Fibroblast of the aortic adventitia (primary cell): ENCODE measurements at places on chromosomes 1 and 21. TPM values are rescaled to one million over a fixed set of nuclear protein-coding genes. Genes with fewer than 3 reads are reported as not detected.

DNA sequence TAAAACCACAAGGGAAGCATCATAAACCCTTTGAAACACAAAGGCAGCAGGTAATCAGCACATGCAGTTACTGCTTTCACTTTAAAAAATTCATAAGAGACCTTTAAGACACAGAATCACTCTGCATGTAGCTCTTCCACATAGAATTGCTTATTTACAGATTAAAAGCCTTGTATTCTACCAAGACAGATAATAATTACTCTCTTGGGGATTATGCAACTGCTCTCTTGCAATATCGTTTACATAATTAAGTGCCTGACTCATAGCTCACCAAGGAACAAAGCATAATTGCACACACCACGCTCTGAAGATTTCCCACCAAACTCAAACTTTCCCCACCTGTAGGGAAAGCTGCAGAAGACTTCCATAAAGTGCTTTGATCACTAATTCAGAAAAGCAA is 87.9 kb downstream of the VAV3 start:
- peak; percentile 60 for DNase-seq

The OLIG2 gene
- not detected in 2 replicates for total RNA-seq

DNA sequence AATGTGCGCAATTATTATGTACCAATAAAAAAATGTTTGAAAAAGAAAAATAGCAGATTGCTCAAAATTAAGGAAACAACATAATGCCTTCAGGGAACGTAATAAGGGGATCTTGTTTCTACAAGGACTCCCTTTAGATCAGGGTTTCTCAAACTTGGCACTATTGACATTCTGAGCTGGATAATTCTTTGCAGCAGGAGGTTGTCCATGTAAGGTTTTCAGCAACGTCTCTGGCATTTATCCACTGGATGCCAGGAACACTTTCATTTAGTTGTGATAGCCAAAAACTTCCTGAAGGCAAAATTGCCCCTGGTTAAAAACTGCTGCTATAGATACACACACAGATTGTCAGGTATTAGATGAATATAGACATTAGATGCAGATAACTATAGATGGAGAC is 666.7 kb upstream of the ADAMTS5 start:
- DNase-seq, result peak; percentile 26

The HES4 gene
- total RNA-seq, result 0.36 and 0.82 TPM in 2 replicates

The KRTAP7-1 gene
- not detected in 2 replicates for total RNA-seq

DNA sequence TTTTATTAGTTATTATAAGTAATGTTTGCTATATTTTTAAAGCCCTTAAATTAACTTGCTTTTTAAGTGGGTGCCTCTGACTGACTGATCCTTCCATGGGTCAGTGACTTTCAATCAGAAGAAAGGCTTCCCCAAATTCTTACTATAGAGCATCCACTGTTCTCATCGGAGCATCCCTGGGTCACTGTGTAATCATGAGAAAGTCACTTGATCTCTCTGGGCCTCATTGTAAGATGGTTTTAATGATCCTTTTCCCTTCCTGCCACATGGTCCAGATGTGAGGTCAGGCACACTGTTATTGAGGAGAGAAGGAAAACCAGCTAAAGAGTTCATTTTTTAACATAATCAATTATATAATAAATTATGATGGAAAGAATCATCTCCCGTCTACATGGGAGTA is 11.0 kb upstream of the NBL1 start:
- no peak for DNase-seq

The CYP2J2 gene
- total RNA-seq, result 0.09 TPM in 1 of 2 replicates, not detected in the other

The MUTYH gene
- total RNA-seq, result 7.7 and 16.8 TPM in 2 replicates

DNA sequence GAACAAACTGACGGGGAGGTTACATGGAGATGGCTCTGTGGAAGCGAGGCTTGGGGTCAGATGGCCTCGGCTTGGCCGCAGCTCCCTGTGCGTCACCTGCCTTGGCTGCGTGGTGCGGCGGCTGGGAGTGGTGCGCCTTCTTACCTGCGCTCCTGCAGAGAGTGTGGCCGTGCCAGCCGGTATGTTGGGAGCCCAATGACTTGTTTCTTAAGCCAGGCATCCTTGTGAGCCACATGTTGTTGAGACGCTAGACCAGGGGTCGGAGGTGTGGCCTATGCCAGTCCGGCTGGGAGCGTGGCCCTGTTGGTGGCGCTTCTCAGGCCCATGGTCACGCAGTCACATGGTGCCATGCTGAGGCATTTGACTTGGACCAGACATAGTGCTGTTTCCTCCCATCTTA is 10.5 kb downstream of the SLX9 start:
- DNase-seq, result no peak

The GPX7 gene
- 10.8 and 31.0 TPM in 2 replicates for total RNA-seq

The SERPINC1 gene
- not detected in 2 replicates for total RNA-seq

The TIAM1 gene
- total RNA-seq, result 7.8 and 15.1 TPM in 2 replicates

DNA sequence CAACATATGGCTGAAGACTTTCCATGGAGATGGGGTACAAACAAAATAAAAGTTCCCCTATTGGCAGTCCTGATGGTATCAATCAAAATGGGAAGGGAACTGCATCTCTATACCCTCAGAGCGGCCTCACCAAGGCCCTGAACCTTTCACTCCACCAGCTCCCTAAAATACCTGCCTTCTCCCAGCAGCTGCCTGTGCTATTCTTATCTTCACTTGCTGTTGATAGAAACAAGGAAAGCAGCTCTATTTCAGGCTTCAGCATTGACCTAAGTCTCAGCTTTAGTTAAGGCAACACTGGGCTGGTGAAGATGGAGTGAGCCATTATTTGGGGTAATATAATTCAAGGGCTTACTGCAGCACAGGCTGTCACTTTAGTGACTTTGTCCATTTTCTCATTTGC is 21.7 kb upstream of the PIGC start:
- no peak for DNase-seq

The C1orf141 gene
- total RNA-seq, result 0.65 TPM in 1 of 2 replicates, not detected in the other

The NCMAP gene
- total RNA-seq, result not detected in 2 replicates

GRCh38 chr1:2542246-2542915 is 12.3 kb upstream of the HES5 start:
- no peak for DNase-seq

GRCh38 chr1:15077384-15077783 is 76.2 kb upstream of the TMEM51 start:
- no peak for DNase-seq

GRCh38 chr1:54370287-54370989 is 35.8 kb downstream of the SSBP3 start:
- DNase-seq, result no peak

GRCh38 chr1:175405766-175406165 is 213.2 kb upstream of the KIAA0040 start:
- no peak for DNase-seq

DNA sequence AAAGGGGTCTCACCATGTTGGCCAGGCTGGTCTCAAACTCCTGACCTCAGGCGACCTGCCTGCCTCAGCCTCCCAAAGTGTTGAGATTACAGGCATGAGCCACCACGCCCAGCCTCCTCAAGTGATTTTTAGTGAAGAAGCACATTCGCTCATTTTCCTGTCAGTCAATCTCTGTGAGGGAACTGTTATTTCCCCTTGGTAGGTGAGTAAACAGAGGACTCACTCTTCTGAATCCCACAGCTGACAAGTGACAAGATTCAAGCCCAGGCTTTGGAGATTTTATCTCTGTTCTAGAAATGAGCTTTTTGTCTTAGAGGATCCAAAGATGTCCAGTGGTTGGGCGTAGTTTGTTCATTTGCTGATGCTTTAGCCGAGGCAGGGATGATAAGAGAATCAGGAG is 43.9 kb upstream of the TACSTD2 start:
- no peak for DNase-seq

The EFCAB14 gene
- 35.7 and 70.3 TPM in 2 replicates for total RNA-seq

DNA sequence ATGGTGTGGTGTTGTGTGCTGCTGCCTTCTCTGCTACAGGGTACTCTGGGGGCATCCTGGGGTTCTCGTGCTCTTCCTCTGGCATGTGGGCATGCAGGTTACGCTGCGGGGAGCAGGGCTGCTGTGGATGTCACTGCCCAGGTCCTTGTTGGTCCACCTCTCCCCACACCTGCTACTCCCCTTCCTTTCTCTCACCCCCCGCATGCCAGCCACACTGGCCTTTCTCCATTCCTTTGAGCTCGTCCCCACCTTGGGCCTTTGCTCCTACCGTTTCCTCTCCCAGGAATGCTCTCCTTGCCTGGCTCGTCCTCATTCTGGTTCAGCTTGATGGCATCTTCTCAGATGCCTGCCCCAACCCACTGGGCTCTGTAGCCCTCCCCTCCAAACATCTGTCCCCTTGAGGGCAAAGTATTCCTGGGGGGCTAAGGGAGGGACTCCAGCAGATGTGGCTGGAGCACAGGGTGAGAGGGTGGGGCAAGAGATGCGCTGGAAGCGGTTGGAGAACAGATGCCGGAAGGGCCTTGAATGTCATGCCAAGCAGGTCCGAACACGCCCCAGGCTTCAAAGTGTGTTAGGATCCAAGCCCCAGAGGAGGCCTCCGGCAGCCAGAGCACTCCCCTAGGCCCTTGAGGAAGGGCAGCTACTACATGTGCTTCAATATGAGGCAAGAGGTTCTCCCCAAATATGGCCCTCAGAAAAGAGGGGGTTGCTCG is 23.4 kb downstream of the DMRTB1 start:
- no peak for DNase-seq

DNA sequence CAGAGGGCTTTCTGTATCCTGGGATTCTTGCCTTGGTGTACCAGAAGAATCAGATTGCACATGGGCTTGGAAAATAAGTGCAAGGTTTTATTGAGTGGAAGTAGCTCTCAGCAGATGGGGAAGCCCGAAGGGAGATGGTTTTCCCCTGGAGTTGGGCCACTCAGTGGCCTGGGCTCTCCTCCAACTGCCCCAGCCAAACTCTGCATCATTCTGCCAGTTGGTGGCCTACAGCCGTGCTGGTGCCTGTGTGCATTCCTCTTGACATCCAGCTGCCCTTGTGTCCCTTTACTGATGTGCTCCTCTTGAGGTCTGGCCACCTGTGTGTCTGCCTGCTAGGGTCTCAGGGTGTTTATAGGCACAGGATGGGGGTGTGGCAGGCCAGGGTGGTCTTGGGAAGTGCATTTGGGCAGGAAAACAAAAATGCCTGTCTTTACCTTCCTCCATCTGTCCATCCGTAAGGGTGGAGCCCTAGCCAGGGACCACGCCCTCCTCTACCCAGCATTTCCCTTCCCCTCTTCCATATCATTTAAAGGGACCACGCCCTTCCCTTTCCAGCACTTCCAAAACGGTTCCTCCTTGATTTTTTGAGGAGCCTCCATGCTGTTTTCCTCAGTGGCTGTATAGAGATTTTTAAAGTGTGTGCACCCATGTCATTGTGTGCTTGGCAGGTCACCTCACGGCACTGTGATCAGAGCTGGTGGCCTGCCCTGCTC is 18.9 kb downstream of the SNAP47 start:
- peak; percentile 75 for DNase-seq

- no peak for DNase-seq
Measured at GRCh38 chr1:88519156-88519555, 164.9 kb upstream of the PKN2 start.

DNA sequence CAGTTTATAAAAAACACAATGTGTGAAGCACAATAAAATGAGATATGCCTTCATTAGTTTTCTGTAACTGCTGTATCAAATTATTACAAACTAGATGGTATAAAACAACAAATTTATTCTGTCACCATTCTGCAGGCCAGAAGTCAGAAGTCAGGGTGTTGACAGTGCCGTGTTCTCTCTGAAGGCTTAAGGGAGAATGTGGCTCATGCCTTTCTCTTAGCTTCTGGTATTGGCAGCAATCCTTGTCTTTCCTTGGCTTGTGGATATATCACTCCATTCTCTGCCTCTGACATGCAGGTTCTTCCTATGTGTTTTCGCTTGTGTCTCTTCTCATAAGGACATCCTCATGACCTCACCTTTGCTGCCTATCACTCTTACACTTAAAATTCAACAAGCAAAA is 10.1 kb downstream of the NEK7 start:
- DNase-seq, result no peak

- no peak for DNase-seq
Measured at GRCh38 chr1:244988521-244988920, 124.2 kb upstream of the HNRNPU start.

GRCh38 chr1:223350361-223350908 is 13.5 kb downstream of the SUSD4 start:
- no peak for DNase-seq

The BRDT gene
- total RNA-seq, result not detected in 2 replicates

DNA sequence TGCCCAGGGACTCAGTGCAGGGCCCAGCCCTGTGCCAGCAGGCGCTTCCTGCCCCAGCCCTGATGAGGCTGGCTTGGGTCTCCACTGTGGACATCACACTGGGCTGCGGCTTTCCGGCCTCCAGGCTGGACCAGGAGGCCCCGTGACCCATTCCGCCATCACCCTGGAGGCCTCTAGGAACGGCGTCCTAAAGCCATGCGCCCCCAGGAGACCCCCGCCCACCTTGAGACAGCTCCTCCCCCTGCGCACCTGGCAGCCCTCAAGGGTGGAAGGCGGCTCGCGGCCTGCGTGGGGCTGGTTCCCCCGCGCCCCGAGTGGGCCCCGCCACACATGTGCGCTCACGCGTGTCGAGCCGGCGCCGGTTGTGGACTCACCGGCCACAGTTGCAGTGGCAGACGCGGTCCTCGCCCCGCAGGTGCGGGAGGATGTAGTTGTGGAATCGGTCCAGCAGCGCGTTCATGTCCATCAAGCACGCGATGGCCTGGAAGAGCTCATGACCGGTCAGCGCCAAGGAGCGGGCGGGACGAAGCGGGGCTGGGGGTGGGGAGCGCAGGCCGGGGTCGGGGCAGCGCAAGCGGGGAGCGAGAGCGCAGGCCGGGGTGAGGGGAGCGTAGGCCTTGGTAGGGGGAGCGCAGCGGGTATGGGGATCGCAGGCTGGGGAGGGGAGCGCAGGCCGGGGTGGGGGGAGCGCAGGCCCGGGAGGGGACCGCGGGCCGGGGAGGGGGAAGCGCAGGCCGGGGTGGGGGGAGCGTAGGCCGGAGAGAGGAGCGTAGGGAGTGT is 924 bp downstream of the TMEM240 start:
- peak; percentile 24 for DNase-seq

The FAM151A gene
- not detected in 2 replicates for total RNA-seq

GRCh38 chr1:30757352-30758120 is at the start of gene LAPTM5:
Gene LAPTM5, minus strand, starts transcription at chr1:30757774. Its CDS starts 29 bp downstream, at chr1:30757745.
- no peak for DNase-seq

GRCh38 chr1:116164150-116164549 is 53.0 kb downstream of the MAB21L3 start:
- no peak for DNase-seq

GRCh38 chr1:3846541-3846940 is 10.5 kb downstream of the CEP104 start:
- DNase-seq, result no peak

DNA sequence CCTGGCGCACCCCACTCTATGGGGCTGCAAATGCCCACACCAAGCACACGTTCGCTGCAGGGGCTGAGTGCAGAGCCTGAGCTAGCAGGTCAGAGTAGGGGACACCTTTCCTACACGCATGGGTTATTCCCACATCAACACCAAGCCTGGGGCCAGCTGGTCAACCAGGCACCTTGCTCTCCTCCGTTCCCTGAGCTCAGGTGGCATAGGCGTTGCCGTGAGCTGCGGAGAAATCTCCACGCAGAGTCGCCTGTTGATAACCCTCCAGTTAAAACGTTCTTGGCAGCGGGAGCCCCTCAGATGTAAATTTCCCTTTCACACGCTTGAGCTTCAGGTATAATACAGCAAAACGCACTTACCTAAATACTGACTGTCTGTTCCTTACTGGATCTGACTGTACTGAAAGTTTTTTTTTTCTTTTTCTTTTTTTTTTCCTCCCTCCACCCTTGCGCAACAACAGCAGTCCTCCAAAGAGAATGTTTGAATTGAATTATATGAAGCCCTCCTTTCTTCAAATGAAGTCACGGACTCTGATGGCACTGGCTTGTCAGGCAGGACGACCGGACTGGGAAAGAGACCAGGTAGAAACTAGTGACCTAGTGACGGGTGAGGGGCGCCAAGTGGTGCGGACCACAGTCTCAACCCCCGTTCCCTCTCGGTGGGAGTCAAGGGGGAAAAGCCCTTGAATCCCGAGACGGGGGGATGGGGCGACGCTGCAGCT is 2.1 kb downstream of the BRINP3 start:
- DNase-seq, result peak; percentile 20

The TXLNA gene
- total RNA-seq, result 39.7 and 98.0 TPM in 2 replicates

GRCh38 chr1:160193091-160193819 is 2.9 kb downstream of the CASQ1 start:
- peak; percentile 87 for DNase-seq
